Lower leg skin (tissue), 4 donors: ENCODE measurements at places on chromosomes 11 and 22. TPM values are rescaled to one million over a fixed set of nuclear protein-coding genes. Genes with fewer than 3 reads are reported as not detected.

DNA sequence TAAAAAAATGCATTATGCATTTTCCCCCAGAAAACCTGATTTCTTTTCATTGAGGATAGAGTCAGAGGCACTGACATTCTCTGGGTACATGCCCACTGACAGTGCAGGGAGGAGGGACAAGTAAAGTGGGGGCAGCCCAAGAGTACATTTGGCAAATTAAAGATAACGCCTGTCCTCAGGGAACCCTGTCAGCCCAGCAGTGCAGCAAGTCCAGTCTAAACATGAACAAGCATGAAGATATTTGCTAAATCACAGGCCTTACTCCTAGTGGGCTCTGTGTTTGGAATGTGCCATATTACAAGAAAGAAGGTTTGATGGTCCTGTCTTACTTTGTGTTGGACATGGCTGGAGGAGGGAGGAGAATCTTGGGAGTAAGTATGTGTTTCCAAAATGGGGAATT lies 37.9 kb downstream of the AMOTL1 start:
- no peak for DNase-seq

GRCh38 chr11:61833471-61833870 lies 5.4 kb downstream of the FADS2 start:
- no peak for DNase-seq

GRCh38 chr11:36628765-36629244 lies 30.8 kb upstream of the RAG2 start:
- DNase-seq: no peak

GRCh38 chr11:114396916-114397315 lies 3.4 kb downstream of the C11orf71 start:
- DNase-seq: no peak

DNA sequence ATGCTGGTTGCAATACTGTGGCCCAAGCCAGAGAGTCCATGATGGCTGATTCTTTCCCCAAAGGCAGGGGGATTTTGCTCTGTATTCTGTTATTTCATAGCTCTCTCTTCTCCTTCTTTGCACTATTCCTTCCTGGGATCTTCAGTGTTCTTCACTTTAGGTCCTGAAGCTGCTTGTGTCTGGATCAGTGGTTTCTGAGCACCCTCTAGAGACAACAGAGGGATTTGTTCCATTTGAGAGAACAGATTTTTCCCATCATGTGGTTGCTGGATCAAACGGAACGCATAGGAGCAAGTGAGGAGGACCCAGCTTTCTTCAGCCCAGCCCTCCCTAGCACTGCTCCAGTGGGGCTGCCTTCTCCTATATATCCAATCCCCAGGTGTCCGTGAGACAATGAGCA lies 68.7 kb upstream of the SYN3 start:
- DNase-seq: no peak

GRCh38 chr11:102879801-102880200 lies 5.0 kb upstream of the MMP12 start:
- no peak for DNase-seq

- no peak for DNase-seq
These were observed 33.6 kb upstream of the PARVG start for GRCh38 chr22:44147008-44147645.

- no peak for DNase-seq
These were observed 78.9 kb upstream of the FIBIN start for GRCh38 chr11:26914968-26915367.

- DNase-seq: no peak
These were observed 292.6 kb upstream of the PLET1 start for GRCh38 chr11:112553205-112553731.

DNA sequence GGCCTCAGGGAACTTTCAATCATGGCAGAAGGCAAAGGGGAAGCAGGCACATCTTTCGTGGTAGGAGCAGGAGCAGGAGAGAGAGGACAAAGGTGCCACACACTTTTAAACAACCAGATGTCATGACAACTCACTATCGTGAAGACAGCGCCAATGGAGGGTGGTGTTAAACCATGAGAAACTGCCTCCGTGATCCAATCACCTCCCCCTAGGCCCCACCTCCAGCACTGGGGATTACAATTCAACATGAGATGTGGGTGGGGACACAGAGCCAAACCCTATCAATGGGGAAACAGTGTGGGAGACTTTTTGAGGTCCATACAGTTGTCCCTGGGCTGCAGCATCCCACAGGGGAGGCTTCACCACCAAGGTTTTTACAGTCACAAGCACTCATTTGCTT lies 41.9 kb upstream of the CFAP300 start:
- no peak for DNase-seq

The PNPLA3 gene
- total RNA-seq: 22.9 TPM

The PANX3 gene
- total RNA-seq: not detected

The PGA4 gene
- not detected for total RNA-seq

The BATF2 gene
- total RNA-seq: 0.62 TPM

The C22orf15 gene
- total RNA-seq: not detected

The FAT3 gene
- total RNA-seq: 0.30 TPM

The FGF4 gene
- not detected for total RNA-seq
